ENCODE measurements at places on chromosomes 2 and 18.

DNA sequence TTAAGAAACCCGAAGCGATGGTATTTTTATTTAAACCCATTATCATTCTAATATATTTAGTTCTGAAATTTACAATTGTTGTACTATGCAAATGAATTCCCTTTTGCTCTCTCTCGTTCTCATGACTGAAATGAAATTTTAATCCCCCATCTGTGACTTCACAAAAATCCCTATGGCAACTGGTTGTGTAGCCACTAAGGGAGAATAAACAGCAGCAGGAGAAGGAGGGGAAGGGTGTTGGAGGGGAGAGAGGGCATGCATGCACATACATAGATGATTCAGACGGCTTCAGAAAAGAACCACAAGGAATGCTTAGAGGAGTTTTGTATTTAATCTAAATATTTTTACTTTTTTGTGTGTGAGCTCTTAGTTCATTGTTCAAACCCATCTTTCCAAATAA lies 36.8 kb downstream of the CPS1 start:
- peak; percentile 4 for DNase-seq

- no peak for DNase-seq
These were observed 83.4 kb downstream of the TTC27 start for GRCh38 chr2:32711219-32711618.

DNA sequence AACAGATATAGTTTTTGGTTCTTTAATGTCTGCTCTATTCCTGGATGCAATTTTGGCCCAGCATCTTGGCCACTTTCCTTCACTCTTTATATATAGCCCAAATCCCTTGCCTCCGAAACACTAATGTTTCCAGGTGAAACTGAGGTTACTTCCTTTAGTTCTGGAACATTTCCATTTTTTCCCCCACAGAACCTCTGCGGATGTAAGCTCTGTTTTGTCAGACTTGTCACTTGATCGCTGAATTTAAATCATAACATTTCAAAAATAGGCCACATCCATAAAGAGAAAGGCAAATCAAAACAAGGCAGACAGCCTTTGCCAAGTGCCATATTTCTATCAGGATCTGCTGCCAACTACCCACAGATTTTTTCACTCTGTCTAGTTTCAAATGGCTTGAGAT lies 115.1 kb downstream of the ANKRD44 start:
- no peak for DNase-seq

DNA sequence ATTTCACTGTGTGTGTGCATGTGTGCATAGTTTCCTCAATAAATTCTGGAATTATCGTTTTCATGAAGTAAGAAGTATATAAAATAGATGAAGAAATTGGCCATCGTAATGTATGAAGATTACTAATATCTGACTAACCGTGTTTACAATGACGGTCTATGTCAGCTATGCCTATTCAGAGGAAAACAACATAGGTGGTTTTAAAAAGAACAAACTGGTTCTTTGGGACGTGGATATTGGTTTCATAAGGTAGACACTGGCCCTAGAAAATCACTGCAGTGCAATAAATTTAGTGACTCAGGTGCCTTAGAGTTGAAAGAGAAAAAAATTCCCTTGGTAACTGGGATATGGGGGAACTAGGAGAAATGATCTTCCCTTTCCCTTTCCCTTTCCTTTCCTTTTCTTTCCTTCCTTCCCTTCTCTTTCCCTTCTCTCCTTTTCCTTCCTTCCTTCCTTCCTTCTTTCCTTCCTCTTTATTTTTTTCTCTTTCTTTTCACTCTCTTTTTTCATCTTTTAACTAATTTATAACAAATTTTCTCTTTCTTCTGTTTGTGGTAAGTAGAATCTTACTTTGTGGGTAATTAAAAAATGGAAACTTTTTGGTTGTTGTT lies 36.4 kb downstream of the MAP2 start:
- no peak for DNase-seq

GRCh38 chr2:126953483-126953882 lies 54.8 kb downstream of the TEX51 start:
- DNase-seq, result no peak

- DNase-seq, result no peak
These were observed 58.1 kb upstream of the TMEM182 start for GRCh38 chr2:102703748-102704147.

- no peak for DNase-seq
These were observed 187.0 kb upstream of the COL3A1 start for GRCh38 chr2:188787021-188787657.

DNA sequence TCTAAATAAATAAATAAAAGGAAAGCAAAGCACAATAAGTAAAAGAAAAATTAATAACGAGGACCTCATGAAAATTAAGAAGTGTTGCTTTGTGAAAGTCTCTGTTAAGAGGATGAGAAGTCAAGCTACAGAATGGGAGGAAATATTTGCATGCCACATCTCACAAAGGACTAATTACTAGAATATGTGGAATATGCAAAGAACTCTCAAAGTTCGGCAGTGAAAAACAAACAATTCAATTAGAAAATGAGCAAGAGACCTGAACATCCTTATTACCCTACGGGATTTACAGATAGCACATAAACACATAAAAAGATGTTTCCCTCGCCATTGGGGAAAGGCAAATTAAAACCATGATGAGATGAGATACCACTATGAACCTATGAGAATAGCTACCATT lies 23.3 kb downstream of the CYP26B1 start:
- no peak for DNase-seq

DNA sequence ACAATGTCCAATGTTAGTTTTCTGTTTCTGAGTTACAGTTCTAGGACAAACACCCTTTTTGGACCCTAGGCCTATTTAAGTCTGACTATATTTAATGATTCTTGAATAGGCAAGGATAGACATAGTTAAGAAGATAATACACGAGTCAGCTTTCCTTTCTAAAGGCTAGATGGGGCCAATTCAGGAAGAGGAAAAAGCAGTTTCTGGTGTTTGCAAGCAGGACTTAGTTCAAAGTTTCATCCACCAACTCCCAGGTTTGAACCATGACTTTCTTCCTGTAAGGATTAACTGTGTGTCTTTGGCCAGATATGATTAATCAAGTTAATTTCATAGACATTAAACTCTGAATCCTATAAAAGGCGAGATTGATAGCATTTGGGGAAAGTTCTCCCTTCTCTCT lies 66.7 kb downstream of the USP40 start:
- DNase-seq, result no peak

DNA sequence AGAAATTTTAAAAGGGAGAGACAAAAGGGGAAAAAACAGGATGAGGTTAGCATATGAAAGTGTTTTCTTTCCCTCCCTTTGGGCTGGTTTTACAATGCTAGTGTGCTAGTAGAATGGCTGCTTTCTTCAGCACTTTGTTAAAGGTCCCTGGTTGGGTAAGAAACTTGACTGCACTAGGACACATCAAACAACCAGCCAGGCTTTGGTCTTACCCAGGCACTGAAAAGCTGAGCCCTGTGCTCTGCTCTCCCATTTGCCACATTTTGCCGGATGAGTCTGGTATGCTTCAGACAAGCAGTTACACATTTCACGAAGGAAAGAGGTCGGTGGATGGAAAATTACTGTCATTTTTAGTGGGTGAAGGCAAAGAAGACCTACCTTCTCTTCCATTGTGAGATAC lies 242.0 kb downstream of the DPP10 start:
- DNase-seq, result no peak

GRCh38 chr18:24138409-24138788 lies 463 bp upstream of the CABYR start:
- DNase-seq, result no peak

DNA sequence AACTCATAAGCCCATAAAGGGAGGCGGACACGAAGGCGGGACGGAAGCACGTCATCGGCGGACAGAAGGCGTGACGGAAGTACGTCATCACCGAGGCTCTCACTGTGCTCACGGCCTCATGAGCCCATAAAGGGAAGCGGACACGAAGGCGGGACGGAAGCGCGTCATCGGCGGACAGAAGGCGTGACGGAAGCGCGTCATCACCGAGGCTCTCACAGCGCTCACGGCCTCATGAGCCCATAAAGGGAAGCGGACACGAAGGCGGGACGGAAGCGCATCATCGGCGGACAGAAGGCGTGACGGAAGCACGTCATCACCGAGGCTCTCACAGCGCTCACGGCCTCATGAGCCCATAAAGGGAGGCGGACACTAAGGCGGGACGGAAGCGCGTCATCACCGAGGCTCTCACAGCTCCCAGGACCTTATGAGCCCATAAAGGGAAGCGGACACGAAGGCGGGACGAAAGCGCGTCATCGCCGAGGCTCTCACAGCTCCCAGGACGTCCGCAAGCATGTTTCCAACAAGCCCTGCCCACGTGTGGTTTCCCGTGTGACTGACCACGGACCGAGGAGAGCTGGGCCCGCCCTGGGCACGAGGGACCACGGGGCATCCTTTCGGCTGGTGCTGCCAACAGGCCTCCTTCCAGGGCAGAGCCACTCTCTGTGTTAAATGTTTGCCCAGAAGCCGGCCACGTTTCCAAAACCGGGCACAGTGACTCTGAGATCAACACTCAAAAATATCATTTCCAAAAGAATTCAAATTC lies 182.7 kb upstream of the SALL3 start:
- no peak for DNase-seq

- no peak for DNase-seq
These were observed 100.8 kb upstream of the ZSWIM2 start for GRCh38 chr2:186949726-186950256.

- no peak for DNase-seq
These were observed 18.6 kb upstream of the PKDCC start for GRCh38 chr2:42029171-42029570.
